ENCODE measurements at places on chromosomes 1 and 21.
A peak's percentile ranks its signal among the peaks of the same experiment; 100 is the strongest.

GRCh38 chr1:119226321-119226720 is 85.9 kb upstream of the WARS2 start:
- DNase-seq, result no peak

GRCh38 chr1:54091666-54092065 is 38.3 kb downstream of the TCEANC2 start:
- DNase-seq, result no peak

DNA sequence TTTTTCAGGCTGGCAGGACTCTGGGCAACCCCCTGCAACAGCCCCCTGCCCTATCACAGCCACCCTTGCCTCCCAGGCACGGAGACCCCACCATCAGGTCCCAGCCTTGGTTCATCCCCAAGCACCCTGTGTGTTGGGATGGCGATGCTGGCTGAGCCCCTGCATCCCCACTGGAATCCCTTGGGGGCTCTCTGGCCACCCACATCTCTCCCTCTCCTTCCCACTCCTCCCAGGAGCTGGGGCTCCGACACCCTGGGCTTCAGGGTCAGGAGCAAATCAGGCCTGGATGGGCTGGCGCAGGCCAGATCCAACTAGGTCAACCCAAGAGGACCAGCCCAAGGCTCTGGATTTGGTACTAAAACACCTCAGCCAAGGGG is 25.9 kb downstream of the COL6A1 start:
- DNase-seq, result peak; percentile 11

DNA sequence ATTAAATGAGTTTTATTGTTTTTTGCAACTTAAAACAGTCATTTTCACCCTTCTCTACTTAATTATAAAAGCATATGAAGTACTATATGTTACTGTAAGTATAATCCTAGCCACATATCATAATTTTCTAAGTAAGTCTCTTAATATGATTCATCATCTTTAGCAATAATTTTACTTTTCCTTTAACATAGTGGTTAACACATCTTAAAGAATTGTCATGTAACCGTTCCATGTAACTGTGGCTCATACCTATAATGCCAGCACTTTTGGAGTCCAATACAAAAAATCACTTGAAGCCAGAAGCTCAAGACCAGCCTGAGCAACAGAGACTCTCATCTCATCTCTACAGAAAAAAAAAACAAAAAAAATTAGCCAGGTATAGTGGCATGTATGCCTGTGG is 260.6 kb upstream of the DUSP10 start:
- DNase-seq, result no peak

- DNase-seq, result no peak
These were observed 123.3 kb upstream of the DPYD start for GRCh38 chr1:98044071-98044697.

DNA sequence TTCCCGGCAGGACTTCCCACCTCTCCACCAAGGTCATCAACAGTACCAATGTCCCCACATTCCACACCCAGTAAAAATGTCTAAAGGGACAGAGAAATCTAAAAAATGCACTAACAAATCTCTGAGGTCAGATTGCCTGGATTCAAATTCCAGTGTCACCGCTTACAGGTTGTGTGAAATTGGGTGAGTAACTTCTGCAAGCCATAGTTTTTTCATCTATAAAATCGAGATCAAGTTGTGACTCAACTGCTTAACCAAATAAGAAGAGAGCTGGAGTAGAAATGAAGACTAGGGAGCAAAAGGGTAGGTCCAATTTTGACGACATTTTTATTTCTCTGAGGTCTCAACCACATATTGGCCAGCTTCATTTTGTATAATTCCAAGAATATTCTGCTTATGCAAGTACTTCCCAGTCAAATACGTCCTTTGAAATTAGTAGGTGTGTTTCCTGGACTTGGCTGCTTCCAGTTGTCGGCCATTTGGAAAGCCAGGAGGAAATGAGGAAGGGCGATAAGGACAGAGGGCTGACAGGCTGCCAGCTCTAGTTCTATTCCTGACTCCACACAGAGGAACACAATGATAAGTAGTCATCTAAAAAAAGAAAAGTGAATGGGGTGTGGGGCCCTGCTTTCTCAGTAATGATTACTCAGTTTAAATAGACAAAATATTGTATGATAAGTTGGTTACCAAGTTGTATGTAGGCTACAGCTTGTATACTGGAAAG is 57.7 kb upstream of the ZC3H11B start:
- DNase-seq, result no peak

GRCh38 chr1:92886886-92887419 is 55.1 kb downstream of the RPL5 start:
- no peak for DNase-seq

DNA sequence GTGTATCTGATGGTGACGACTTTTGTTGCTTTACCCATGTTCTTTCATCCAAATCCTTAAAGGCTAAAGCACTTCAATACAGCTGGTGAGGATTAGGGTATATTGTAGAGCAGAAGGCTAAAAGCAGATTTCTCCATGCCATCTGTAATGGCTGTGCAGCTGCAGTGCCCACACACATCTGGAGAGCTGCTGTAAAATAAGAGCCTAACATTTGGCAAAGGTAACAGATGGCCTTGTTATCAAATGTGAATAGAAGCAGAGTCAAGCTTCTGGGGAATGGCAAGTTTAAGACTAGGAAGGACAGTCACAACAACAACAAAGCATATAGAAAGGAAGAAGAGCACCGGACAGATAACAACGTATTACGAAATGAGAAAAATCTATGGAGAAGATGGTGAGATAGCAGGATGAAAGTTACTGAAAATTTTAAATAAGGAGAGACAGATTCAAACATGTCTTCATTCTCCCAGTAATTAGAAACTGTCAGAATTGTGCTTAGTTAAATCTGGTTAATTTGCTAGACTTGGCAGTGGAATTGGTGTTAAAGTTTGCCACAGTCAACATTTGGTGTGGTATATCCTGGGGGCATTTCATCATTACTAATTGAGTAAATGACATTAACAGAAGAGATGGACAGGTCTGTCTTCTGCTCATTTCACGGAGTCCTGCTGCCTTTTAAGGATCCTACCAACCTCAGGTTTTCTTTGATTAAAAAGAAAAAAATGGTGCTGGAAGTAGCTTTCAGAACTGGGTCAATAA is 1093.2 kb downstream of the ADGRL2 start:
- no peak for DNase-seq

DNA sequence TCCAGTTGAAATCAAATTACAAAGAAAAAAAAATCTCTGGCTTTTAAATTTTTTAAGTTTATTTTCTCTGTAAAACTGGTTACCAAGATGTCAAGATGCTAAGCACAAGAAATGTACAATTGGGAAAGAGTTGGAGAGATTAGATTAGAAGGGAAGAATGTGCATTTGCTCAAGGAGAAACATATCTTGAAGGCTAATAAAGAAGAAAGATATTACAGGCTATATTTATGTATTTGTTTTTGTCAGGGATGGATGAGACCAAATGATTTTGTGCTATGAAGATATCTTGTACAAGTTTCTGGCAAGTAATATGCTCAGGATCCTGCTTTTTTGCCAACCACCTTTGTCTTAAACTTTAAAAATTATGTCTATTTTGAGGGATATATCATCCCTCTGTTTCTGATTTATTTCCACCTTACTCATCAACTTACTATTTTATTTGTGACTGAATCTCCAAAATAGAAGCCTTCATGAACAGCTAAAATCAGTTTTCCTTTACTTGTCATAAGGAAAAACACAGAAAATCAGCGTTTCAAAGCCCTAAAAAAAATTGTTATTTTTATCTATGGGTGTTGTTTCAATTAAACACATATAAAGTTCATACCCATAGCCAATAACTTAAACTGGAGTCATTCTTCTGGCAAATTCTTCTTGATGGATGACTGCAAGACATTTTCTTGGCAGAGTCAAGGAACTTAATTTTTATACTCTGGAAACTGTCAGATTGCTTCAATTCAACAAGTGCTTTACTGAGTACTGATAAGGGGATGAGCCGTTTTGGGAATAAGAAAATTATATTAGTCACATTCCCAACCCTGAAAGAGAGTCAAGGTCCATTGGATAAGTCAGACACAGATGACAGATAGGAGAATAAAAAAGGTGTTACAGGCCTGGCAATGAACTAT is 141.8 kb downstream of the CTH start:
- no peak for DNase-seq

DNA sequence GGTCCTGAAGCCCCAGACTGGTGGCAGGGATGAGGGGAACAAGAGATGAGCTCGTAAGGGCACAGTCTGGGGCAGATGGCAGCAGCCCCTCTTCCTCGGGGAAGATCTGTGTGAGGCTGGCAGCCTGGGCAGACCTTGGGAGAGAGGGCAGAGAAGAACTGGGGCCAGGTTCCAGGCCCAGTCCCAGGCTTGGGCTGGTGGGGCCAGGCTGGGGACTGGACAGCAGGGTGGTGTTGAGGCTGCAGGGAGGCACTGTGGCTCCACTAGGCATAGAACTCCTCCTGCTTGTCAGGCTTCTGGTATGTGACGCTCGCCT is 35.7 kb downstream of the SDC3 start:
- DNase-seq, result no peak
